NCI-H226 (cell line): ENCODE measurements at places on chromosomes 11 and 22.

DNA sequence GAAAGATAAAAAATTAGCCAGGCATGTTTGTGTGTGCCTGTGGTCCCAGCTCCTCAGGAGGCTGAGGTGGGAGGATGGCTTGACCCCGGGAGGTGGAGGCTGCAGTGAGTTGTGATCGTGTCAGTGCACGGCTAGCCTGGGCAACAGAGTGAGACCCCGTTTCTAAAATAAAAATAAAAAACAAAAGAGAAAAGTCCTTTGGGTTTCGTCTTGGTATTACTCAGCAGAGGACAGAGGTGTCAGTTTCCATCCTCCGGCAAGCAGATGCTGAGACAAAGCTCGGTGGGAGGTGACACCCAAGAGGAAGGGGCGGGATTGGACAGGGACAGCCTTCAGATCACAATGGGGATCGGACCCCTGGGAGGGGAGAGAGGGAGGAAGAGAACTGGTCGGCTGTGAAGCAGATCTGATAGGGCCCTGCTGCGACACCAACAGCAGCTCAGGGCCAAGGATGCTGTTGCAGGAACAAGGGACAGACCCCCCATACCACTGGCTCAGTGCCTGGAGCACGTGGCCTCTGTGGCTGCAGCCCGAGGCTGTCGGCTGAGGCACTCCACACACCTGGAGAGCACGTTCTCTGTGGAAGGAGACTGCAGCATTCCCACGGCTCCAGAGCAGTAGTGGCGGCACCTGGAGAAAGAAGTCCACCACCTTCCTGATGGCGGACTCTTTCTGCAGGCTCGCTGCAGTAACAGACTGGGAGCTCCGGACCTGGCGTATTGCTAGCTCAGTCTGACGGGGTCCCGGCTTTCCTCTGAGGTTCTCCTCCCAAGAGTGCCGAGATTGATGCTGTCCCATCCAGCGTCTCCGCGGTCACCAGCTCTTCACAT, 5.2 kb upstream of the BID start:
- no peak for DNase-seq

DNA sequence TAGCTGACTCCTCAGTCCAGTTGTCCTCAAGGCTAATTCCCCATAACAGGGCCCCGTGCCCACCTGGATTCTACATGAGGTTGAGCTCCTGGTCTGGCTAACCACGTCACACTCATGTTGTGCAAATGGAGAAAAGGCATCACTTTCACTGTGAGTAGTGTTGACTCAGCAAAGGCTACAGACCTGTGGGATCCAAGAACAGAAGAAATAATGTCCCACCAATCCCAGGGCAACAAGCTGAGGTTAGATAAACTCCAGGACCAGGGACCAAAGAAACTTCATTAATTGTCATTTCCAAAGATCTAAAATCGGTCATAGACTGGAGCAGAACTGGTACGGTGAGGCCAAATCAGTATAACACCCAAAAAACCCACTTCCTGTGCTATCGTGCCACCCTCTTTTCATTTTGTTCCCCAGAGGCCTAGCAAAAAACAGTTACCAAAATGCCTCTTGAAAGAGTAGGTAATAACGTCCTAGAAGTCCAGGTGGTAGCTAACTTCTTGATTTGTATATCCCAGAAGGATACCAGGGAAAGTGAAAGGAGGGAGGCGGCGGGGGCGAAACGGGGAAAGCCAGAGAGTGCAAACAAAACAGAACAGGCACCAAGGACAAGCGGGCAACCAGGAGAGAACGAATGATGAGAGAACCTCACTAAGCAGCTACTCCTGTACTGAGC, 1.4 kb downstream of the PCSK7 start:
- DNase-seq = no peak

DNA sequence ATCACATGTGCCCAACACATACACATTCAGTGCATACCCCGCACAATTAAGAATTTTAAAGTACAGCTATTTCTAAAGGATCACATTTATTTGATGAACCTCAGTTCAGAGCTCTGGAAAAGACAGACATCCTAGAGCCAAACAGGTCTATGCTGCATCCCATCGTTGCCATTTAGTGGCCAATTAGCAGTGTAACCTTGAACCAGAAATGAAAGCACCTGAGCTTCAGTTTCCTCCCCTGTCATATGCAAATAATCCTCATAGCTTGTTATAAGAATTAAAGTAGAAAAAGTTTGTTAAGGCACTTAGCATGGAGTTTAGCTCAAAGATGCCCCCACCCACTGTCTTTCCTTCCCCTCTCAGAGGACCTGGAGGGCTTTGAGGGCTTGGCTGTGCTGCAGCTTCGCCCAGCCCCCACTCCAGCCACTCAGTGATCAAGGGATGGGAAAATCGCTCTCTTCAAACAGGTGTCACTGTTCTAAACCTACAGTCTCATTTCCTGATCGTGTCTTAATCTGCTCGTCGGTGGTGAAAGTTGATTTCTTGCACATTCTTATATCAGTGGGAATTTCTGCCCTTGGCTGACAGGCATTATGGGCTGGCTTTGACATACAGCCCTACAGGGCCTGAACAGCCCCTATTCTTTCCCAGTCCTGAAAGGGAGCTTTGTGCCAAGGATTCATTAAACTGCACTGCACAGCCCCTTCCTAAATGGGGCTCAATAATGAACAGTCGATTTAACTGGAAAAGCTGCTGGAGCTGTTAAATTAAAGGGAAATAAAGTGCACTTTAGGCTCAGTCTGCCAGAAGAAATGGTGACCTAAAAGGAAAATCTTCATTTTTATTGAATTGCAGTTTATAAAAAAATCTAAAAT, 23.3 kb upstream of the FAM181B start:
- no peak for DNase-seq

- DNase-seq = peak; percentile 40
These were observed 4.6 kb downstream of the SAA2 start for GRCh38 chr11:18243783-18244362.

- DNase-seq = no peak
These were observed 15.7 kb upstream of the CHKA start for GRCh38 chr11:68136866-68137265.

- peak; percentile 57 for DNase-seq
These were observed at the start of gene GAS2L1 for GRCh38 chr22:29306175-29306834. Gene GAS2L1, plus strand, starts transcription at chr22:29306650. Its CDS starts 1,456 bp downstream, at chr22:29308106.

- peak; percentile 75 for DNase-seq
These were observed 57.5 kb downstream of the MYEOV start for GRCh38 chr11:69351460-69351859.

DNA sequence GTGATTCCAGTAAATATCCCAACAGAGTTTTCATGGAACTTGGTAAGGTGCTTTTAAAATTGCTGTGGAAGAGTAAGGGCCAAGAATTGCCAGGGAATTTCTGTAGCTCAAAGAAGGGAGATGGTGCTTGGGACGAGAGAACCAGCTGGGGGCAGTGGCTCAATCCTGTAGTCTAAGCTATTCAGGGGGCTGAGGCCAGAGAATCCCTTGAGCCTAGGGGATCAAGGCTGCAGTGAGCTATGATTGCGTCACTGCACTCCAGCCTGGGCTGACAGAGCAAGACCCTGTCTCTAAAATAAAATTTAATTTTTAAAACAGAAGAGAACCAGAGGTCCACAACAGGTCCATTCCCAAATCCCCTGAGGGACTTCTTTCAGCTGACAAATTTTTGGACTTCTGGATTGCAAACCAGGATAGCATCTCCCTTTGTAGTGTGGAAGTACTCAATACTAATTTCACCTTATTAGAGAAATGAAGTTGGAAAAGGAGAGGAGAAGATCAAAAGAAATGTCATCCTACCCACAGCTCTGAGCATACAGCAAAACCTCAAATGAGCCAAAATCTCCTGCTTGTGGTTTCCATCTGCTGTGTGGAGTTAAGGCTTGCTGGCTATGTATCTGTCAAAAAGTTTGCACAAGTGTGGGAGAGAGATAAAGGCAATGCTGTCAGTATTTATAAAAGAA, 59.2 kb upstream of the CLPB start:
- peak; percentile 35 for DNase-seq

DNA sequence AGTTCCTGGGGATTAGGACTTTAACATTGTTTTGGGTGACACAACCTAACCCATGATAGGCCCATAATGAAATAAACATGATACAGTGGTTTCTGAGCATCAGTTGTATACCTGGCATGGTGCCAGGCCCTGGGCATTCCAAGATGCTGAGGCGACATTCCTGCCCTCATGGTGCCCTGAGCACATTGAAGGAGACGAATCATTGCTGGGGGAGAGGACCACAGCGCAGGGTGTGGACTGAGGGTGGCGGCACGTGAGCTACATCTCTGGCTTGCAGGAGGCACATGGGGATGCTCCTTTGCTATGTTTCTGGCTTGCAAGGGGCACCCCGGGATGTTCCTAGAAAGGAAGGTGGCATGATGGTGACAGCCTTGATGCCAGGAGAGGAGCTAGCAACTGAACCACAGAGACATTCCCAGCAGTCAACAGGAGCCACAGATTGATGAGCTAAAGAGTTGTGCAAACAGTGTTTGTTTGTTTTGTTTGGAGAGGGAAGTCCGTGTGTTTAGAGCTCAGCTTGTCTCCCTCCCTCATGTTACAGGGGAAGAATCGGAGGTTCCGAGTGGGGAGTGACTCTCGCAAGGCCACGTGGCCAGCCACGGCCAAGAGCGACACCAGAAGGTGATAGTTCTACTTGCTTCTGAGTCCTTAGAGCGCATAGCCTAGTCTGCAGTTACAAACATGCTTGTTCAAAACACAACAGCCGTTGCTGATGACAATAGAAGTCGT, 106.4 kb downstream of the MIAT start:
- DNase-seq = peak; percentile 59

DNA sequence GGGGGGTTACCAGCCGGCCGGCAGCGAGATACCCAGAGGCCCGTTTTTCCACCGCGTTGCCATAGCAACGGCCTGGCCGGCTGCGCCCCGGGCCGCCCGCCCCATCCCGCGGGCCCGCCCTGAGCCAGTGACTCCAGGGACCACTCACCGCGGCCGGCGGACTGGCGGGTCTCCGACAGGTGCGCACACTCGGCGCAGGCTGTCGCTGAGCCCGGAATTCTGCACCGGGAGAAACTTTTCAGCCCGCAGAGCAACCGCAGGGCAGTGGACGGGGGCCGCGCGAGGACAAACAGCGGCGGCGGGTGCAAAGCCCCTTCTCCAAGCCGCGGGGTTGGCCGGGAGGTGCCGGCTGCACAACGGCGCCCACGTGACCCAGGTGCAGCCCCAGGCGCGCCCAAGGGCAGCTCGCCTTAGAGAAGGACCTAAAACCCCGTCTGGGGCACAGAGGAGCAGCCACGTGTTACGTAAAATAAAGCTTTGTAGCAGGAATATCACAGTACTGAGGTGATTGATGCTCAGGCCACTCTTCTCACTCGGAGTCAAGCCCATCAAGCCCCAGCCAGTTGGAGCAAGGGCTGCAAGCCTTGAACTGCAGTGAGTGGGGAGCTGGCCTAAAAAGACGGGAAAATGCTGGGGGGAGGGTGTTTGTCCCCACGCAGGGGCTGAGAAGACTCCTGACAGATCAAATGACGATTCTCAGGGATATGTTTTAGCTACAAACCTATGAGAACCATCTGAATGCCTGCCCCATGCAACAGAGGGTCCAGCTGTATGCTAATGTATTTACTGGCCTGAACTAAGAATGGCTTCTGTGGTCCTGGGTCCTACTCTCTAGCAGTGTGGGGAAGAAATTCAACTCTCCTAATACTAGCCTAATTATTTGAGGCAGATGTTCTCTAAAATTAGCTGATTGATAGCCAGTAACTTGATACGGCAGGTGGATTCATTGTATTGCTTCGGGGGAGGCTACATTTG, at the start of gene STK33:
Gene STK33, minus strand, starts transcription at position 294 of the 975 bp plus-strand sequence. CDS start 119,323 bp downstream, outside the sequence.
- DNase-seq = no peak
